NCI-H146 (cell line): ENCODE measurements at places on chromosomes 7 and 10.

- DNase-seq = no peak
Measured at GRCh38 chr7:4724648-4725013, 42.5 kb downstream of the FOXK1 start.

- peak; percentile 37 for DNase-seq
Measured at GRCh38 chr7:103605640-103606039, 159.6 kb upstream of the SLC26A5 start.

DNA sequence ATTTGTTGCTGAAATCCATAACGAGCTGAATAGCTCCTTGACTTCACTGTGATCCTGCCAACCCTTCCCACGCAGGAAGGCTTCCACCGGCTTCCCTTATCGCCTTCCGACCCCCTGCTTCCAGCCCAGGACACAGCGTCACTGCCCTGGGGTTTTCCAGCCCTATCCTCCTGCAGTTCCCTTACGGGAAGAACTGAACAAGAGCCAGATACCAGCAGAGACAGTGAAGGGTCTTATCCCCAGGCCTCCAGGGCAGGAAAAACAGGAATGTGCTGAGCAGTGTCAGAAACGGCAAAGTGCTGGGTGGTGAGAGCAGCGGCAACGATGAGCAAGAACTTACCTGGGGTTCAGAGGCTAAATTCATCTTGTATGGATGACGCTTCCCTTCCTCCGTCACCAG is 22.4 kb downstream of the PDLIM1 start:
- DNase-seq = no peak

DNA sequence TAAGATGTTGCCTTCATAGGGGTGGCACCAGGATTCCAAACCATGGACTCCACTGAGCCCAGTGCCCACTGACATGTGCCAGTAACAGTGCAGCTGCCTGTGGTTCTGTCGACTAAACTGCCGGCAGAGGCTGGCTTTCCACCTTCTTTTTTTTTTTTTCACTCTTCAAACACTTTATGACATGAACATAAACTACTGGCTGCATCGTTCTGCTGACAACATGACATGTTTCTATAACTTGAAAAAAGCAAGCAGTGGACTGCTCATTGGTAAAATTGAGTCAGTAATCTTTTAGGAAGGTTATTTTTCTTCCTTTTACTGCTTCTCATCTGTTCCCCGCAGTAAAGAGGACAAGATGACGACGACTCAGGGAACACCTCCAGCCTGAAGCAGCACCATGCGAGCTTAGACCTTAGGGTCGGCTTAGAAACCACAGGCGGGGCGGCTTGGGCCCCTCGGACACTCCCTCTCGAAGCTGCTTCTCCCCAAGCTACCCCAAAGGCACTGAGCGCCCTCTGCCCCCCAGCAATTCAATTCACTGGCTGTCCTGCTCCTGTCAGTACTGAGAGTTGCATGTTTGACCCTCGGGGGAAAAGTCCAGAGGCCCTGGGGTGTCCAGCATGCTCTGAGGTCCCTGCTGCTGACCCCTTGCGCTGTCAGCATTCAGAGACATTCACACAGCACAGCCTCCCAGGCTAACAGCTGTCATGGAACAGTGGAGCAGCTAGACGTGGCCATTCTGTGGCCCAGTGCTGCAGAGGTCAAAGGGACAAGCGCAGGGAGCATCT is 112.5 kb downstream of the EGFR start:
- DNase-seq = no peak

- DNase-seq = no peak
Measured at GRCh38 chr7:93968911-93969620, 35.1 kb downstream of the BET1 start.

GRCh38 chr10:30098629-30099028 is 39.2 kb upstream of the JCAD start:
- no peak for DNase-seq

- no peak for DNase-seq
Measured at GRCh38 chr10:123240776-123241175, 86.6 kb downstream of the BUB3 start.

- no peak for DNase-seq
Measured at GRCh38 chr10:51030480-51030879, 43.8 kb upstream of the PRKG1 start.

GRCh38 chr7:12620371-12620770 is 49.9 kb downstream of the SCIN start:
- no peak for DNase-seq

GRCh38 chr10:74730246-74730645 is 96.2 kb upstream of the KAT6B start:
- no peak for DNase-seq

- DNase-seq = no peak
Measured at GRCh38 chr7:34311591-34311990, 346.4 kb upstream of the NPSR1 start.

DNA sequence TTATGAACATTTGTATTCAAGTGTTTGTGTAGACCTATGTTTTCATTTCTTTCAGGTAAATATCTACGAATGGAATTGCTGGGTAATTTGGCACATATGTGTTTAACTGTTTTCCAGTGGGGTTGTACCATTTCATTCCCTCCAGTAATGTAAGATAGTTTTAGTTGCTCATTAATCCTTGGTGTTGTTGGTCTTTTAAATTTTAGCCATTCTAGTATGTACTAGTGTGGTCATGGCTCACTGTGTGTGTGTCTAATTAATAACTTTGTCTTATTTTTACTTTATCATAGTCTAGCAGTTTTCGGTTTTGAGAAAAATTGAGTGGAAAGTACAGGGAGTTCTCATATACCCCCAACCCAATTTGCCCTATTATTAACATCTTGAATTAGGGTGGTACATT is 278.8 kb downstream of the CAMK1D start:
- no peak for DNase-seq

- no peak for DNase-seq
Measured at GRCh38 chr7:158043551-158044481, 543.8 kb downstream of the PTPRN2 start.

GRCh38 chr10:49369216-49370162 is 26.4 kb downstream of the DRGX start:
- no peak for DNase-seq

- no peak for DNase-seq
Measured at GRCh38 chr7:37729181-37729580, 45.6 kb downstream of the GPR141 start.

- peak; percentile 37 for DNase-seq
Measured at GRCh38 chr7:24812305-24812945, 55.2 kb upstream of the GSDME start.

DNA sequence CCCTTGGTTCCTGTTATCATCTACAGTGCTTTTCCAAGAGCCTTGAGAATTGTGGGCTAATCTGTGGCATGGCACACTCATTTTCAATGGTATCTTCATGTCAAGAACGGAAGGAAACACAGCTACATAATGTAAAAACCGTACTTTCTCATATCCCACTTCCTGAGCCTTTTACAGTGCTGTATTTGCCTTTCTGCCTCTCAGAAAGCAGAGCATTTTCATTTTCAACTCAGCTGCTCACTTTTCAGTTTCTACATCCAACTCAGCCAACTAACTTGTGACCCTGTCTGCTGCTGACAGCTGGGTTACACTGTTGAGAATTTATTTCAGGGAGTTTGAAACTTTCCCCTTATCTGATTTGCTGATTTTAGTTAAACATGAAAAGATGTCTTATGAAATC is 875.8 kb upstream of the KCND2 start:
- DNase-seq = no peak

GRCh38 chr10:1377740-1378397 is 321.7 kb downstream of the WDR37 start:
- no peak for DNase-seq

DNA sequence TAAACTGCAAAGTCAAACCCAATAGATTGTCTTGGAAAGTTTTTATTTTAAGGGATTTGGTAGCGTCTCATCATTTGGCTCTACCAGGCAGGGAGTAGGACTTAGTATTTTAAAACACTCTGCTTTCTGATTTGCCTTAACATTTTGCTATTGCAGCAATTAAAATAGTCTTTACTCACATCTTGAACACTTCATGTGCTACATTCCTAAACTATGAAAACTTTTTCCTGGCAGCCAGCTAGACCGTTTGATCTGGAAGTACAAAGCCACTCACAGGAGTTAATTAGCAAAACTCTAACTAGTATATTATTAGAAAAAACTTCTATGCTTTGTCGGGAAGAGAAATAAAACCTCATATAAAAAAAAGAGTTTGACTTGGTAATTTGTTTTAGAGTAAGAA is 111.4 kb downstream of the TFPI2 start:
- no peak for DNase-seq

GRCh38 chr10:71361581-71361980 is 35.1 kb upstream of the CDH23 start:
- DNase-seq = no peak

GRCh38 chr10:72016608-72017300 is 52.6 kb downstream of the CHST3 start:
- DNase-seq = no peak

DNA sequence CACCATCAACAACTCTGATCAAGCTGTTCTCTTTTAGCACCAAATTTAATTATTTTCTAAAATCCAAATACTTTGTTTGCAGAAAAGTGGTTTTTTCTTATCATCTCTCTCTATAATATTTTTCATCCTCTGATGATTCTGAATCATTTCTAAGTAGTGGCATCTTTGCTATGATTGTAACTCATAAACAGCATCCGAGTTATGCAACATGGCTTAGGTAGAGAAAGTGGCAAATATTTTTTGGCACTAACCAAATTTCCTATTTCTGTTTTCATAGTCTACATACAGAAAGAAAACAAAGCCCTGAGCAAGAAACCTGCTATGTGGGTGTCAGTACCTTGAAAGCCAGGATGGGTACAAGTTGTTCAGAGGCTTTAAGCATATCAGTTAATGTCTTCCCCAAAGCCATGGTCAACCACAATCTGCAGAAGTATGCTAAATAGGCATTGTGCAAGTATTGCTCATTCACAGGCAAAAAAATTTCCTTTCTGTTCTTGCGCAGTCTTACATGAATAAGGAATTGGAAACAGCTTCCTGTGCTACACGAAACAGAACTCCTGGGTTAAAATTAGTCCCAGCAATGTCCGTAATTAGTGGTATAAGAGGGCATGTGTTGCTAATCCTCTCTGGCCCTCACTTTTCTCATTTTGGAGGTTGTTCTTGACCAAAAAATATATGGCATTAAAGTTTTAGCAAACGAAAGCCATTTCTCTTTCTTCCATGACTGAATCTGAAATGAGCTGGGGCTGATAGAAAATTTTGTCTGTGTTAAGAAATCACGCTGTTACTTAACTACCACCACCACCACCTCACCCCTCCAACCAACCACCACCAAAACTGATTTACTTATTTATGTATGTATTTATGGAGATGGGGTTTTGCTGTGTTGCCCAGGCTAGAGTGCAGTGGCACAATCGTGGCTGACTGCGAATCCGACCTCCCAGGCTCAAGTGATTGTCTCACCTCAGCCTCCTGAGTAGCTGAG is 325.6 kb upstream of the MAGI2 start:
- DNase-seq = no peak

DNA sequence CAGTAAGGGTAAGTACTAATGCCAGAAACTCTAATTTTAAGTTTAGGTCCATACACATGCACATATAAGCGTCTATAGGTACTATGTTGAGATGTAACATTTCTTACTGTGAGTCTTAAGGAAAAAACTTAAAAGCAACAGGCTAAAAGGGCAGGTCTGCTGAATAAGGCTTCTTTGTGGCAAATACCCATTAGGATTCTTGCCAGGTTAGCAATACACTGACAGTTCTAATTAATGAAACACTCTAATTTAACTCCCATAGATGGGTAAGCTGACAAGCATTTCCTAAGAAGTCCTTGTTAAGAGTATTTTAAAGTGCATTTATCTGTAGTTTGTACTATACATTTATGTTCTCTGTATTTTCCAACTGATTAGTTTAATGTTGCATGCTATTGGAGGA is 14.0 kb downstream of the SCRN1 start:
- DNase-seq = no peak

GRCh38 chr7:131068604-131069021 is 259.1 kb upstream of the MKLN1 start:
- DNase-seq = no peak

DNA sequence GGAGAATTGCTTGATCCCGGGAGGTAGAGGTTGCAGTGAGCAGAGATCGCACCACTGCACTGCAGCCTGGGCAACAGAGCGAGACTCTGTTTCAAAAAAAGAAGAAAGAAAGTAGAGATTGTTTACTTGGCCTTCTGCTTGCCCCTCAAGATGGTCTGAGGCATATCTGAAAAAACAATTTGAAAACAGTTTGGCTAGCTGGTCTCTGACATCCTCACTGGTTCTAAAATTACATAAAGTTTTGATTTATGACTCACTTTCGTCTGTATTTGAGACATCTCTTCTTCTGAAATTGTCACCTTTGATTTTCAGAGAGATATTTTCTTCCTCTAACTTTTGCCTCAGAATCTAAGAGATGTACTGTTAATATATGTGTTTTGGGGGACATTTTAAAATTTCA is 49.6 kb upstream of the HELLS start:
- DNase-seq = no peak

DNA sequence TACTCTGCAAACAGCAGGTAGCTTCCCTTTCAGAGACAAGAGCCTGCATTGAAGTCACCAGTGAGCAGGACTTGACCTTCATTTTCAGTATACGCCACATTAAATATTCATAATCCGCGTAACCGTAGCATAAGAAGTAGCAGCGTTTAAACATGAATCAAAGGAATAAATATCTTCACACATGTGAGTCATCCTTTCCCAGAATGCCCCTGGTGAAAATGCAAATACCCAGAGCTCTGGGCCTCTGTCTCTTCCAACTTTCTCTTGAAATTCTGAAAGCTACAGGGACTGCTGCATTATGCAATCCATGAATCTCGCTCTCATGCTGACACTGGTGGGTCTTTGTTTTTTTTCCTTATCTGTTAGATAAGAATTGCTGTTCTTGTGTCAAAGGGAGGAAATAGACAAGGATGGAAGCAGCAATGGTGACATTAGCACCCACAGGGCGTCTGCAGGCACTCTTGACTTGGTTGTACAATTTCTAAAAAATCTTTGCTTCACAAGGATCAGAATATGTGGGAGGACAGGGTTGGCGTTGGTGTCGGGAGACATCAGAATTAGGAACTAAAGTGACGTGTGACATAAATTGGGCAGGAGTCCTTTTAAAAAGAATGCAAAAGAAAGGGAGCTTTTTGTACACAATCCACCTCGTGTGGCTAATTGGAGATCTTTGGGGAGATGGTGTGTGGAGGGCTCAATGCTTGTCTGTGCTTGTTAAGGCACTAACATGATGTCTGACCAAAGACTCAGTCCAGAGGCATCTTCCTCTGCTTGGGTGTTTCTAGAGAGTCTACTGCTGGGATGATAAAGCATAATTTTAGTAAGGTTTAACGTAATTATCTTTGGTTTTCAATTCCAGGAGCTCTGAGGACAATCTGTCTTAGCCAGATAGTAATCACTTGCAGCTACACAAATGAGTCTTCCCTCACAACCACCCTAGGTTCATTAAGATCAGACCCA is 390.3 kb downstream of the KCNMA1 start:
- DNase-seq = peak; percentile 42

DNA sequence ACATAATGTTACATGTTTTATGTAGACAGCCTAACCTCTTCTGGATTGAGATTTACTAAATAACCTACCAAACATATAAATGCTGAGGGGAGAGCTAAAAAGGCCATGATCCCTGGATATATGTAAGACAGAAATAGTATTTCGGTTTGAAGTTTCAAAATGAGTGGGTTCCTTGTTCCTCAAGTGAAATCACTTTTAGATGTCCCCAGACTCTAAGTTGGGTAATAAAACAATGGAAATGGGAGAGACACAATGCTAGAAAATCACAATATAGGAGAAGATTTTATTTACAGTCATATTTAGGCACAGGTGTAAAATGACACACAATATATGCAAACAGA is 56.5 kb downstream of the SHTN1 start:
- no peak for DNase-seq
